DMS 273 treated with DMSO at 0.1 percent for 48 hours (cell line): ENCODE measurements at places on chromosomes 12 and 14.

DNA sequence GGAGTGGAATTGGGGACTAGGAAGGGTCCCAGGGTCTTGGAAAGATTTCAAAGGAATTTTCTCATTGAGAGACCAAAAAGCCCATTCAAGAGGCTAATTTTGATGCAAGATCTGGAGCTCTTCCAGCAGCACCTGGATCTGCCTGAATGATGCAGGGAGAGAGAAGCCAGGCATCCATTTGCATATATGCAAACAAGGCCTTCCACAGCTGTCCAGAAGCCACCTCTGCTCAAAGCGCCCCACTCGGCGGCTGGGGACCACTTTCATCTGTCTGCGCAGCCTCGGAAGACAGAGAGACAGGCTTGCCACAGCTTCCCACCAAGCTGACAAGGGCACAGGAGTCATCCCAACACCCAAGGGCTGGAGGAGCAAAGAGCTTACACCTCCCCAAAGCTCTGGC, 295.6 kb downstream of the DPF3 start:
- no peak for DNase-seq

GRCh38 chr14:41699486-41699885, 92.8 kb downstream of the LRFN5 start:
- DNase-seq: no peak

DNA sequence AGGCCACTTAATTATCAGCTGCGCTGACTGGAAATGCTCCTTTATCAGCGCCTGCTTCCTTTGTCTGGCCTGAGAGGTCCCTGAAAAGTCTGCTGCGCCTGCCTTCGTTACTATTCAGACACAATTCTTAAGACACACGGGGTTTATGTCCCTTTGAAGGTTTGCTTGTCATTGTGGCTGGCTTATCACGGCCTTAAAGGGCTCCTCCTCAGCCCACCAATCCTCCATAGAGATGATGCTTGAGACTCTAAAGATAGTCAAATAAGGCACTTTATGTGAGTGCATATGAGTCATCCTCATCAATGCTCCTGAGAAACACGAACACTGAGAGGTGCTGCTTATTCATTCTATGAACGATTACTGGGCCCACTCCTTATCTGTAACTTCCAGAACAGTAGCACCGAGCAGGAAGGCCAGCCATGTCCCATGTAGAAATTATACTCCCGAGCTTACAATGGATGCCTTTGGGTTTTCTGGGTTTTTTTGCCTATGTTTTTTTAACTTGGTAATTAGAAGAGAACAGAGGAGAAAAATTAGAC, 1268.2 kb upstream of the TMEM132C start:
- no peak for DNase-seq

- DNase-seq: no peak
These were observed 13.5 kb downstream of the COQ5 start for GRCh38 chr12:120515496-120515895.

DNA sequence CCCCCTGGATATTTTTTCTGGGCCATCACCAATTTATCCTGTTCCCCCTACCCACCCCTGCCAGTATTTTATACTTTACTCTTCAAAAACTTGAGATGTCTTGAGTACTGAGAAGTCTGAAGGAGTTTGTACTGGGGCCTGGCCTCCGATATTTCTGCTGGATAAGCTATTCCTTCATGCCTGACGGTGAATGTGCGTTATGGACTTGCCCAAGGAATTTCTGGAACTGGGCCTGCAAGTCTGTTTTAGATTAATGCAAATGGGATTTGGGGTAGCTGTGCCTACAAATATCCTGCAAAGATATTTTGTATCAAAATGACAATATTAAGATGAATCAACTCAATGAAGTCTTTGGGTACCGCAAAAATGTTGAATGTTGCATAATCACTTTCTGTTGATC, at the start of gene PTCSC3:
PTCSC3 (minus strand) TSS at position 199 of the 400 bp plus-strand sequence.
- DNase-seq: no peak

DNA sequence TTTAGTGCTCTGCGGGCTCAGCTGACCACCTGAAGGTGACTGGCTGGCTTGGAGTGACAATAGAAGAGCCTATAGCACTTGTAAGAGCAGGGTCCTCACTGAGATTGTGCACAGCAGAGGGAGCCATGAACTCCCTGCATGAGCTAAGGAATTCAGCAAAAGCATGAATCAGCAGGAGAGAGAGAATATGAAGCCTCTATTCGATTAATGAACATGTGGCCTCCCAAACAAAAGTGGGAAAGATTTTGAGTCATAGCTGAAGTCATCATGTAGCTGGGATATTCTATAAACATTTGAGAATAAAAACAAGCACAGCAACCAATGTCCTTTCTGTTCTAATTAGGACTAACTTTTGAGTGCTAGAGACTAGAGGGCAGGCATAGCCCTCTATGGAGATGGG, 626.6 kb downstream of the DIO2 start:
- no peak for DNase-seq

- DNase-seq: peak; percentile 22
These were observed at the start of gene MGP for GRCh38 chr12:14885718-14886221. MGP (minus strand) TSS chr12:14885854; CDS start chr12:14885791, 63 bp downstream.

GRCh38 chr14:103521951-103522563, 573 bp downstream of the CKB start:
- DNase-seq: no peak

GRCh38 chr14:71372411-71372838, 465.2 kb downstream of the PCNX1 start:
- DNase-seq: no peak

DNA sequence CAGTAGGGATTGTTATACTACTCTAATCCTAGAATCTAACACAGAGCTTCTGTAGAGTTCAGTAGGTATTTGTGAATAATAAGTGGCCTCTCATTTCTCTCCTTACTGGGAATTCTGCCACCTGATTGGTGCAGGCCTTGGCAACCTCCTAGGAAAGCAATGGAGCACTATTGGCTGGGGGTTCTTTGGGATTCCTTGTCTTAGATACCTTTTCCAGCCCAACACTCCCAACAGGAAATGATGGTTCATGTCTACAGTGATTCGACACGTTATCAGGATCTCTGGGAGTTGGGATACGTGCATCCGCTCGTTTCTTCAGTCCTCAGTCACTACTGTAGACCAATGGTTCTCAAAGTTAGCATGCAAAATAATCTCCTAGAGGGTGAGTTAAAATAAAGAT, 67.4 kb downstream of the ELK3 start:
- no peak for DNase-seq

GRCh38 chr14:25833341-25834126, 764.3 kb downstream of the NOVA1 start:
- DNase-seq: no peak

- DNase-seq: no peak
These were observed 6.1 kb downstream of the FAM186A start for GRCh38 chr12:50390316-50390741.

- DNase-seq: no peak
These were observed 98.1 kb upstream of the TMPO start for GRCh38 chr12:98417266-98417665.

GRCh38 chr14:58297412-58297761, 968 bp upstream of the ARID4A start:
- peak; percentile 49 for DNase-seq

DNA sequence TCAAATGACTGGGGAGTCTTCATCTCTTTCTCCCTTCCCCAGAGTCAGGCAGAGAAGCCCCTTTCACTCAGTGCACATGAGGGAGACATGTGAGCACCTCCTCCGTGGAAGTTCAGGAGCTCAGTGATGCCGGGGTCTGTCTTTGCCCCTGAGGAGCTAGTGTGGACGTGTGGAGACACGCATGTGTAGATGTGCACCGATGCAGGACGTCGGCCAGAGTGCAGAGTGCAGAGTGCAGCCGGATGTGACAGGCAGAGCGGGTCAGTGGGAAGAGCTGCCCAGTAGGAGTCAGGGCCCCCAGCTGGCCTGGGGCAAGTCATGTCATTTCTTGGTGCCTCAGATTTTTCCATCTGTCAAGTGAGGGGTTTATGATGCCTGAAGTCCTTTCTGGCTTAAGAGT, 20.7 kb downstream of the TSPAN9 start:
- DNase-seq: no peak

DNA sequence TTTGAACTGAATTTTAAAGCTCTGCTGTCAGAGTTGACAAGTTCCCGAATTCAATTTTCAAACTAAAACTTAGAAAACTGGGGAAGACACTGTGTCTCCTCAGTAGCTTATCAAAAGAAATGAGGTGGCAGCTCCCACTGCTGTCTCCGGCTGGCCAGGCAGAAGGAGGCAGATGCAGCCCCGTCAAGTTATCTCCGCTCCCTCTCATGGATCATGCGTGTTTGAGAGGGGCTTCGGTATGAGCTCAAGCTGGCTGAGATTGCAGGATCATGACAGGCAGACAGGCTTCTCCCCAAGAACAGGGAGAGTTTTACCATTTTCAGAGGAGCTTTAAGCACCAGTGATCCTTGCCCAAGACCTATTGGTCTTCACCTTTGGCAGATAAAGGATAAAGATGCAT, 88.8 kb downstream of the NEDD1 start:
- DNase-seq: no peak

DNA sequence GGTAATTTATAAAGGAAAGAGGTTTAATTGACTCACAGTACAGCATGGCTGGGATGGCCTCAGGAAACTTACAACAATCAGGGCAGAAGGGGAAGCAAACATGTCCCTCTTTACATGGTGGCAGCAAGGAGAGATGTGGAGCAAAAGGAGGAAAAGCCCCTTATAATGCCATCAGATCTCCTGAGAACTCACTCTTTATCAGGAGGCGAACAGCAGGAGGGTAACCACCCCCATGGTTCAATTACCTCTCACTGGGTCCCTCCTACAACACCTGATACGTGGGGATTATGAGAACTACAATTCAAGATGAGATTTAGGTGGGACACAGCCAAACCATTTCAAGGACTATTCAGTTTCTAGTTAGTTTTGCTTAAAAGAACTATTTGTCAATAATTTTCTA, 453.3 kb downstream of the C12orf50 start:
- DNase-seq: no peak

DNA sequence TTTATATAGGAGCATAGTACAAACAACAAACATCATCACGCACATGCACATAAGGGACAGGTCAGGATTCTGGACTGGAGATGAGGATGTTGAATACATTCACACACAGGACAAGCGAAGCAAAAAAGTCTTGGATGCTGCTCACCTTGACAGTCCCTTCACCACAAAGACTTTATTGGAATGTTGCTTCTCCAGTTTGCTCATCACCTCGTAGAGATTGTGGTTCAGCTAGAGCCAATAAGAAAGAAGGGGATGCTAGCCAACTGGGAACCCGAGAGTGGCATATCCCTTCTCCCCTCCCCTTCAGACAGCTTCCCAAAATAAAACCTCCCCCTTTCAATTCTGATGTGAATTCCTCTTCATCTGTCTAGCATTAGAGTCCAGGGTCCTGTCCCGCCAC, 25.4 kb upstream of the SMAGP start:
- DNase-seq: no peak

DNA sequence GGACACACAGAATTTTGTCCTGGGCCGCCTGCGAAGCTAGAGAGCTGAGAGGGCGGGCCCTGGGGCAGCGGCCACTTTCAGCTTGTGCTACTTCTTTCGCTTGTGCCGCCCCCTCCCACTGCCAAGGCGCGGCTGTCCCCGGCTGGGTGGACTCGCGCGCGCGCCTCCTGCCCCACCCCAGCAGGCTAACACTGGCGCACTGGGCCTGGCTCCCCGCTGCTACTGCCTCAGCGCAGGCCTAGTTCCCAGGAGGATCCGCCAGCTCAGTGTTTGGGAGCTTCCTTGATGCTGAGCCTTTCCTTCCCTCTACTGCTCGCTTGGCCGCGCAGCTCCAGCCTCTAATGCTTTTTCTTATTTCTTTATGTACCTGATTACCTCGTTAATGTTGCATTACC, 27.4 kb upstream of the METAP2 start:
- DNase-seq: no peak

DNA sequence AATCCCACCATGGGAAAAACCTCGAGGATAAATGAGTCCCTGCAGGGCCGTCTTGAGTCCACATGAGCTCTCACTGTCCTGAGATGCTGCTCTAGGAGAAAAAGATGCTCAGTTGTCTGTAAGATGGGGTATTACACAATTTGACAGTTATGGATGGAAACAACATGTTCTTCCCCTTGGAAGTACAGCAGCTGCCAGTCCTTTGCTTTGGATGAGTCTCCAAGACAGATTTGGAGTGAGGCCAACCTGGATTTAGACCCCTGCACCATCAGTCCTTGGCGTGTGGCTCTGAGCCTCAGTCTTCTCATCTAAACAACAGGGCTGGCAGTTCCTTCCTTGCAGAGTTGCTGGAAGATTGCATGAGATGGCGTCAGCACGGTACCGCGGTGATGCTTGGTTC, 309.1 kb upstream of the FKBP4 start:
- no peak for DNase-seq

GRCh38 chr12:50188241-50188781, 21.1 kb upstream of the CERS5 start:
- DNase-seq: no peak

GRCh38 chr12:107379852-107380567, 286.7 kb upstream of the CRY1 start:
- DNase-seq: no peak

DNA sequence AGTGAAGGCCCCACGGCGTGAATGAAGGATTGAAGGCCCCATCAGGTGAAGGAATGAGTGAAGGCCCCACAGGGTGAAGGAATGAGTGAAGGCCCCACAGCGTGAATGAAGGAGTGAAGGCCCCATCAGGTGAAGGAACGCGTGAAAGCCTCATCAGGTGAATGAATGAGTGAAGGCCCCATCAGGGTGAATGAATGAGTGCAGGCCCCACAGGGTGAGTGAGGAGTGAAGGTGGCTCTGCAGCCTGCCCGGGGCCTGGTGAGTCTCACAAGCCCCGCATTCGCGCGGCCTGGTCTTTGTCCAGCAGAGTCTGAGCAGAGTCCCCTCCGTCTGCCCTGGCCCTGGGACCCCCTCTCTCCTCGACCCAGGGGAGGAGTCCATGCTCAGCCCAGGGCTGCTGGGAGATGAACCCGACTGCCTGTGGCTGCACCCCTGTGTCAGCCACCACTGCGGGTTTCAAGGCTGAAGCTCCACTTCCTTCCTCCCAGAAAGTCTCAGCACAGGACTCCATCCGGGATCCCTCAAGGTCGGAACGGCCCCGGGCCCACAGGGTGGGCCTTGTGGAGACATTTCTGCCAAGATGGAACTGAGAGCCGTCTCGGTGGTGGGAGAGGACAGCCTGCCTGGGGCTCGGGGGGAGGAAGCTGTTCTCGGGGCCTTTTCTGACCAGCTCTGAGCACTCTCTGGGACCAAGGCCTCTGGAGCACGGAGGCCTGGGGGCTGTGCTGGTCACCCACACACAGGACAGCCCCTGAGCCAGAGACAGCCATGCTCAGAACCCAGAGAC, 37.4 kb upstream of the TMEM179 start:
- DNase-seq: no peak
